ENCODE measurements at places on chromosomes 16 and 17.

DNA sequence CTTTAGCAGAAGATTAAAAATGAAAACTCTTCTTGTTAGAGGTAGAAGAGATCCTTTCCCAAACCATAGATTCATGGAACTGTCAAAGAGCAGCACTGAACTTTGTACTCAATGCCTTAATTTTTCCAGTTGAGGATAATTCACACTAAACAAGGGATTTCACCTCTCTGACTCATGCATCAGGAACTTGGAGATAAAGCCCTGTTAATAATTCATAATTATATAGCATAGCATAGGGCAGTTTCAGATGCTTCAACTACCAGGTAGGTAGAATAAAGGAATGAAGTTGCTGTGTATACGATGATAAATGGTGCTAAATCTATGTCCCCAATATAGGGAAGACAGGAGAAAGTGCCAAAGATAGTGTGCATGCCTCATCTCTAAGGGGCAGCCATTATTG lies 450.4 kb downstream of the MAF start:
- no peak for DNase-seq

DNA sequence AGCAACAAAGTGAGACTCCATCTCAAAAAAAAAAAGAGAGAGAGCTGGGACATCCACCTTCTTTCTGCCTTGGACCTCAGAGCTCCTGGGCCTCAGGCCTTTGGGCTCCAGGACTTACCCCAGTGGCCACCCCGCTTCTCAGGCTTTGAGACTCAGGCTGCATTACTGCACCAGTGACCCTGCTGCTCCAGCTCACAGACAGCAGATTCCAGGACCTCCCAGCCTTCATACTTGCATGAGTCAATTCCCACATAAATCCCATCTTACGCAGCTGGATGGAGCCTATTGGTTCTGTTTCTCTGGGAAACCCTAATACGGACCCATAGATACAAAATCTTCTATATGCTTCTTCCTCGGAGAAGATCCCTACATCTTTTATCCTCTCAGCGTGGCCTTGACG lies 2.1 kb upstream of the CEP295NL start:
- DNase-seq, result no peak

DNA sequence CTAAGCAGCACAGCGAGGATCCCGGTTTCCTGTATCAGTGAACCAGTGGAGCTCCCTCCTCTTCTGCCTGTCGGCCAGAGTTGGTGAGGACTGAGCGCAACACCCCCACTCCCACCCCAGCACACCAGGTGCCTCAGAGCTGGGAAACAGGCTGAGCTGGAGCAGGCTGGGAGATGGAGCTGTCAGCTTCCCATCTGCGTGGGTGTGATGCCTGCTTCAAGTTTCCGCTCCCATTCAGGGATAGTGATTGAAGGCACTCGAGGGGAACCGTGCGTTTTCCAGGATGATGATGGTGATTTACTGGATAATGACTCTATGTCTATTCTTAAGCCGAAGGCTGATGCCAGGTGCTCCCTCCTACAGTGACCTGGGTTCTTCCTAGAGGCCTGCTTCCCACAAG lies 144.5 kb downstream of the TMEM132E start:
- no peak for DNase-seq

GRCh38 chr16:66478733-66479511 lies 51.8 kb downstream of the BEAN1 start:
- DNase-seq, result peak; percentile 63

DNA sequence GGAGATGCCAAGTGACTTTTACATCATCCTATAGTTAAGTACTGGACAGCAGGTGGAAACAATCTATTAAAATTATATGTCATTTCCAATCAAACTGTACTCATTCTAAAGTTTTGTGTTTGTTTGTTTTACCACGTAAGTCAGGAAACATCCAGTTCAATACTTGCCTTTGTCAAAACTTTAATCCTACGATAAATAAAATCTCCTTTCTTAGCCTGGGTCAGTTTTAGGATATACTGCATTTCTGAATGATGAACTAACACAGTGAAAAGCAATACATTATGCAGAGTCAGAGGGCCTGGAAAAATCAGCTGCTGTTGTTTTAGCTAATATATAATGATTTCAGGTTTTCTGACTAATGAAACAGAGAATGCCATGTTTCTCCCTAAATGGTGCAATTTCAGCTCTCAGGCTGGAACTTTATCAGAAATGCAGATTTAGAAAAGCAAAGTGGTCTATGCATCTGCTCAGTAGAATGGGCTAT lies 756.4 kb downstream of the CDH11 start:
- no peak for DNase-seq

- peak; percentile 76 for DNase-seq
Measured at GRCh38 chr17:6374271-6374691, 60.6 kb downstream of the AIPL1 start.

DNA sequence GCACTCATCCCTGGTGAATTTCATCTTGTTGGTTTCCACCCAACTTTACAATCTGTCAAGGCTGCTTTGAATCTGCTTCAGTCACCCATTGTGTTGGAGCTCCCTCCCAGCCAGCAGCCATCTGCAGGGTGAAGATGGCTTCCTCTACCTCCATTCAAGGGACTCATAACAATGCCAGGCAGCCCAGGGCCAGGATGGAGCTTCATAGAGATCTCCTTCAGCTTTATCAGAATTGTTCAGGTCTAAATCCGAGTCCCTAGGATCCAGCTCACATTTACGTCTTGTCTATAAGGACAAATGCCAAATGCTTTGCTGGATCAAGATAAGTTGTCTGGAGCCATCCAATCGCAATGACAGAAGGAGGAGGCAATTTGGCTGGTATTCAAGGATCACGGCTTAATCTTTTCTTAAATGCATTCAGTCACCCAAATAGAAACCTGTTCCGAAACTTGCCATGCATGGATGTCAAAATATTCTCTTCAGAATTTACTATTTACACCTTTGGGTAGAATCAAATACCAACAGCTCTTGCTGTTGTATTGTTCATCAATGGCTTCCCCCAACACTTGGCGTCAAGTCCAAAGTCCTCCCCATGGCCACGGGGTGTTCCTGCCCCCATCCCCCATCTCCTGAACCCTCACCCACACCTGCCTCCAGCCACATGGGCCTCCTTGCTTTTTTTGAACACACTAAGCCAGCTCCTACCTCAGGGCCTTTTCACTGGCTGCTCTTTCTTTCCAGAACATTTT lies 3.8 kb upstream of the FAM171A2 start:
- no peak for DNase-seq
